ENCODE measurements at places on chromosomes 5 and 9. TPM values are rescaled to one million over a fixed set of nuclear protein-coding genes. Genes with fewer than 3 reads are reported as not detected.

DNA sequence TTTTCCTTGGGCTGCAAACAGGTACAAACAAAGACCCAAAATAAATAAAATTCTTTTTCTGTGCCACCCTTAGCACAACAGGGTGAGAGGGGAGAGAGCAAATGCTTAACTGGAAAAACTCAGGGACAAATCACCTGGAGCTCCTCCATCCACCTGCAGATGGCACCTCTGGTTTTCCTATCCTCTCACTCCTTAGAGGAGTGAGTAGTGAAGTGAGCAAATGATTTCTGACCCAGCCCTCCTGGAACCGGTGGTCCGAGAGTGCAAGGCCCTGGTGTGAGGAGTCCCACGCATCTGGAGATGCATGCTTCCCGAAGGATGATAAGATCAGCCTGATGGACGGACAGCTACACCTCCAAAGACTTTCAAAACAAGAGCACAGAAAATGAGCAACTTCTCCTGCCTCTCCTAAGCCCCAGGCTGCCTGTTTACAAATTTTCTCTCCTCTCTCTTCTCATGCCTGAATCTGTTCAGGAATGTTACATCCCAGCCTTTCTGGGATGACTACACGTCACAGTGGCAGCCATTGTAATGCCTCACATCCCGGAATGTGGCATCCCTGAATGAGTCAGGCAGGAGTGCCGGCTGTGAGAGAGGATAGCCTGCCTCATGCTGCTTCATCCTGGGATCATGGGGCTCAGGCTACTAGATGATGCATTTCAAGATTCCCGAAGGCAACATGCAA, 86.4 kb downstream of the ADRB2 start:
- no peak for DNase-seq

DNA sequence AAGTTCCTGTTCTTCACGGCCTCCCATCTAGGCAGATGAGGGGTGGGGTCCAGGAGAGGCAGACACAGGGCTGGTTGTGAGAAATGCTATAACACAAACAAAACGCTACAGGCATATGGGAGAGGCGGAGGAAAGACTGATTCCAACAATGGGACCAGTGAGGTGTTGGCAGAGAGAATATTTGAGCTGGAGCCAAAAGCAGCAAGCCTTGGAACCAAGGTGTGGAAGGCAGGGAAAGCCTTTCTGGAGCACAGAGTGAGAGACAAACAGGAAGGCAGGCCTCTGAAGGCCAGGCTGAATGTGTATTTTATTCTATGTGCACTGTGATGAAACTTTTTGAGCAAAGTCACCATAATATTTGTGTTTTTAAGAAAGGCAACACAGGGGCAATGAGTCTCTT, 2.9 kb downstream of the ATPSCKMT start:
- DNase-seq = peak; percentile 49

DNA sequence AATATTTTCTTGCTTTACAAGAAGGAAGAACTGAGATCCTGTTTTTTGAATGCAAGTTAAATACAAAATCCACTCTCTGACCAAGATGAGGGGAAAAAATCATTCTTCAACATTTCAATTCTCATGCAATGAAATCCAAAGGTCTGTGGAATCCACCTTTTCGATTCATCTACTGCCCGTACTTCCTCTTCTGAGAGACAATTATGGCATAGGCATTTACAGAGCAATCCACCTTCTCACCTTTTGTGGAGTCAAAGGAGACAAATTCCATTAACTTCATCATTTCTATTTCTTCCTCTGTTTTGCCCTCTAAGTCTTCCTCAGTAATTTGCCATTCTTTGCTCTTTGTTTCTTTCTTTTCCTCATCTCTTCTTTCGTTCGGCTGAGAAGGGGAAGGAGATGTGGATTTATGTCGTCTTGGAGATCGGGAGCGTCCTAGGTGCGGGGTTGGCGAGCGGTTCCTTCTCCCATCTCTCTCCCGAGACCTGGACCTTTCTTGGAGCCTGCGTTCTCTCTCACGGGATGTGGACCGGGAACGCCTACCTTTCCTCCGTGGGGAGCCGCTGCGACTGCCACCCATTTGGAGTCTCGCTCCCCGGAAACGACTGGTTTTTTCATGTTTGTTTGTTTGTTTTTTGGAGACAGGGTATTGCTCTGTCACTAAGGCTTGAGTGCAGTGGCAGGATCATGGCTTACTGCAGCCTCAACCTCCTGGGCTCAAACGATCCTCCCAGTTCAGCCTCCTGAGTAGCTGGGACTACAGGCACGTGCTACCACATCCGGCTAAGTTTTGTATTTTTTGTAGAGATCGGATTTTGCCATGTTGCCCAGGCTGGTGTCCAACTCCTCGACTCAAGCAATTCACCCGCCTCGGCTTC, 24.3 kb upstream of the AFF4 start:
- DNase-seq = no peak

- no peak for DNase-seq
Measured at GRCh38 chr5:95114305-95114704, 170.6 kb downstream of the MCTP1 start.

- no peak for DNase-seq
Measured at GRCh38 chr9:121929893-121930875, 162.9 kb downstream of the TTLL11 start.

DNA sequence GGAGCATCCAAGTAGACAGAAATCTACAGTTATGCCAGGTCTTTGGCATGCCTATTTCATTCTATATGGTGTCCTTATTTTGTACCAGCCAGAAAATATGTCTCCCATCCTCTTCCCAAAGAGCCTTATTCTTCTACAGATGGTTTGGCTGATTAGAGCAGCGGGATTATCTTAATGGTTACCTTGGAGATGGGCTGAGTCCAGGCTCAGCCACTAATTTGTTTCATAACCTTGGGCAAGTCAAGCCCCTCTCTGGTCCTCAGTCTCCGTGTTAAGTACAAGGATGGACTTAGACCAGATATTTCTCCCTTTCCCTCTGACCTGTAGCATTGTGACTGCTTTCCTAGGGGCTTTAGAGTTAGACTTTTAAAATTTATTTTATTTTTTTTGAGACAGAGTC, 11.1 kb upstream of the GLE1 start:
- no peak for DNase-seq

GRCh38 chr9:133955821-133956411, 36.2 kb downstream of the VAV2 start:
- DNase-seq = no peak

The RIC1 gene
- total RNA-seq = 12.8 TPM

The KCNMB1 gene
- 6.9 TPM for total RNA-seq

The TEX48 gene
- total RNA-seq = not detected

GRCh38 chr9:35736201-35736633, 3.8 kb downstream of the CREB3 start:
- DNase-seq = peak; percentile 81

Data from colonic mucosa (tissue), 4 donors.